ENCODE measurements at places on chromosomes 6 and 20. TPM values are rescaled to one million over a fixed set of nuclear protein-coding genes. Genes with fewer than 3 reads are reported as not detected.

DNA sequence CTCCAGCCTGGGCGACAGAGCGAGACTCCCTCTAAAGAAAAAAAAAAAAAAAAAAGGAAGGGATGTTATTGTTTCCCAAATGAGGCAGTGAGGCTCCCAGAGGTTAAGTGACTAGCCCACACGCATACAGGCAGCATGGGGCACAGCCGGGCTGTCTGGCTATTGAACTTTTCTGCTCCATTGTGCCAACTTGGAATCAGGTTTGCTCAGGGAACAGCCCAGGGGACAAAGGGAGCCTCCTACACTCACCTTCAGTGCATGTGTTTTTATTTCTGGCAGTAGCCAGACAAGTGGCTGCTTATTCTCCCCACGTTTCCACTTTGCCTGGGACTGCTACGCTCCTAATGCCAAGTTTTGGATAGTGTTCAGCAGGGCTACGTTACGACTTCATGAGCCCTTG, 10.7 kb downstream of the ETV7 start:
- no peak for DNase-seq

DNA sequence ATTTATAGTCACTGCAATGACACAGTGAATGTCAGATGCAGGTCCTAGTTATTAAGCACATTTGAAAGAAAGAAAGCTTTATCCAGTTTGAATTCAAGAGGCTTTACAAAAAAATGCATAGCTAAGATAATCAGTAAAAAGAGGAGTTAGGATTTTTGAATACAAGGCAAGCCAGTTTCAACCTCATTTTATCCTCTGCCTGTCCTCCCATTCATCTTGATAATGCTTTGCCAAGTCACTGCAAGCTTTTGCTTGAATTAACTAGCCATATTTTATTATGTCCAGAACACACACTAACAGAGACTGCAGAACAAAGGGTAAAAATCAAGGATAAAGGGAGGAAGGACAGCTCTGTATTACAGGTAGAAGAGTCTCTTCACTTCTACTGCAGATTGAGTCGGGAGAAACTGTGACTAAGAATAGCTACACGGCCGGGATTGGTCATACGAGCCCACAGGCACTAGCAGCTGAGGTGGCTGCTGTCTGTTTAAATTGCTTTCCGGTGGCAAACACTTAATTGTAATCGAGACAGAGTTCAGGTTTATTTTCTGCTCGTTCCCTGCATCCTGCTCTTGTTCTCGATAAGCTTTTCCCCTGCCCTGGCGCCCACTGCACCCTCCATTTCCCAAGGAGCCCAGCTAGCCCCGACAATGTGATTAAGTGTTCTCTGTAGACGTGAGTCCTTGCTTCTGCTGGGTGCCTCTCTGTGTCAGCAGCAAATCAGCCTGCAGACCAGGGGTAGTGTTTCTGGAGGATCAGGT, 30.5 kb upstream of the AKAP12 start:
- peak; percentile 44 for DNase-seq

GRCh38 chr20:55456316-55456940, 548.9 kb downstream of the CBLN4 start:
- no peak for DNase-seq

- DNase-seq = peak; percentile 40
Observed at GRCh38 chr20:59455402-59456341, 148.7 kb upstream of the PHACTR3 start.

DNA sequence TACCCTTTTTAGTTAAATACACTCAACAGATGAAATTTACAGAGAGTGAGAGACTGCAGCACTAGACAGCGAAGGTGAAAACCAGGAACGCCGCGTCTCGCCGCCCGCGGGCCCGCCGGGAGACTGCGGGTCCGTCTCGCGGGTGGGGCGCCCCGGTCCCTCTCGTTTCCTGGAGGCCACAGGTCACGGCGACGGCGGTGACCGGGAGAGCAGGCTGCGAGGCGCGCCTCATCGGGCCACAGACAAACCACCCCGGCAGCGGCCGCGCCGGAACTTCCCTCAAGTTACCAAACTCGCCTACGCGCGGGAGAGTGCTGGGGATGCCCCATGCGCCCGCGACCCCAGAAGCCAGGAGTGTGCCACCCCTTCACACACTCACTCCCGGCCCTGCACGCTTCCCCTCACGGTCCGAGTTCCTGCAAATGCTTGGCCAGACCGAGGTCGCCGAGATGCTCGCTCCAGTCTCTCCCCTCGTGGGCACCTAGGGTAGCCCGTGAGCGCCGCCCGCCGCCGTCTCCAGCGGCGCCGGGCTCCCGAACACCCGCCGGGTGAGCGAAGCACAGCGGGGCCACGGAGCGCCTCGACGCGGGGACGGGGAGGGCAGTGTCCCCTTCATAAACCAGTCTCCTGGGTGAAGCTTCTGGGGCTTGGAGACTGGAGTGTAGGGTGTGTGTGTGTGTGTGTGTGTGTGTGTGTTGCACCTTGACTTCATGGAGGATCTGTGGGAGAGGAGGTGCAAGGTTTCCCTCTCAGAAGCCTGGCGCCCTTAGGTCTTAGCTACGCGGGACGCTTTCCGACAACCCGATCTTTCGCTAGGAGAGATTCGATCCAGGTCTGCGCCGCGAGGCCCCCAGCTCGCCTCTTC, 1.4 kb downstream of the BACH2 start:
- peak; percentile 50 for DNase-seq

DNA sequence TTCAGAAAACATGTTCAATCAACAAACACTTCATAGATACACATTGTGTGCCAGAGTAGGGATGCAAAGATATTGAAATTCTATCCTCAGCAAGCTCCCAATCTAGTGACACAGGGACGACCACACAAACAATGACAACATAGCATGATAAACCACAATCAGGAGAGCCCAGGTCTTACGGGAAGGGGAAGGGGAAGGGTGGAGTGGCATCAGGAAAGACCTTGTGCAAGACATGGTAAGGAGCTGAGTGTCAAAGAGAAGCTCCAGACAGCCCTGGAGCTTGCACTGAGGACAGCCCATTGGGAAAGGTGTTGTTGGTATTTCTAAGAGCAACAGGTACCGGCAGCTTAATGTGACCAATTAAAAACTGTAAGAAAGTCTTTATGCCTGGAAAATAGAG, 103.6 kb downstream of the PDE7B start:
- DNase-seq = no peak

DNA sequence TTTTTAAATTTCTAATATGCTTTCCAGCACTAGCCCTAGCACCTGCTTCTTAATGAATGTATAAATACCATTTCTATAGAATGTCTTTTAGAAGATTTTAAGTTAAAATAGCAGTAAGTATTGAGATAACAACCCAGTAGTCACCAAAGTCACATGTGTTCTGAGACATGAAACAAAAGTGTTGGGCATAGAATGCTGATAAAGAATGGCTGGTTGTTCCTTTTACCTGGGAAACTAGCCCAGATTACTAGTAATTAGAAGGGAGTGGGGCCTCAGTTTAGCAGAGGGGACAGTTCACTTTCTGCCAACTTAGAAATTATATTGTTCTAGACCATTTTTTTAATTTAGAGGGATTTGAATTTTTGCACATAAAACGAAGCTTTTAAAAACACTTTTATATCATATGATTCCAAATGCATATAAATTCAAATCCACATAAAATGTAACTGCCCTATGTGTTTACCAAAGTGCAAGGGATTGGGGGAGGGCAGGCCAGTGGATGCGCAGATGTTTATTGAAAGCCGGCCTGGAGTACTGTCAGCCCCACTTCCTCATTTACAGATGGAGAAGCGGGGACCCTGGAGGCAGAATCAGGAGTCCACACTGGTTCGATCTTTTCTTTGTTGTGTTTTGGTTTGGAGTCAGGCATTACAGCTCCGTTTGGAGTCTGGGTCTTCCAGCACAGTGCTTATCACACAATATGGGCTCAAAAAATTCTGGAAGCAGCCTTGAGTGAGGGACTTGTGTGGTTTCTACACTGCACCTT, 139.8 kb downstream of the ZDHHC14 start:
- DNase-seq = no peak

DNA sequence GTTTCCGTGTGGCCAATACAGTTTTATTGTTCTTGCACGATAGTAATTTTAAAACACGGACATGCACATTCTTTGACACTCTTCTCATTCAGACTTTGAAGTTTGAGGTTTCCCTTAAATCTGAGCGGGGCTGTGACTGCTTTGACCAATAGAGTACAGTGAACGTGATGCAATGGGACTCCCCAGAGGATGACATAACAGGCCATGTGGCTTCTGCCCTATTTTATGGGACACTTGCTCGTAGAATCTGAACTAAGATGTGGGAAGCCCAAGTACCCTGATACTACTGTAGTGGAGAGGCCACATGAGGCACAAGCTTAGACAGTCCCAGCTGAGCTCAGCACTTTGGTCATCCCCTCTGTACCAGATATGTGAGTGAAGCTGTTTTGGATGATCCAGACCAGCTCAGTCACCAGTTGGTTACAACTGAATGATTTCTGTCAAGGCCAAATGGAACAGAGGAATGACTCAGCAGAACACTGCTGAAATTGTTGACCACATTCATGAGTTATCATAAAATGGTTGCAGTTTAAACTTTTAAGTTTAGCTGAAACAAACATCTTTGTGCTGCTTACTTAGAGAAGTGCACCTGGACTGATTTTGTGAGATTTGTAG, 279.4 kb downstream of the RFPL4B start:
- DNase-seq = no peak

- no peak for DNase-seq
Observed at GRCh38 chr6:680666-681340, 12.1 kb downstream of the EXOC2 start.

DNA sequence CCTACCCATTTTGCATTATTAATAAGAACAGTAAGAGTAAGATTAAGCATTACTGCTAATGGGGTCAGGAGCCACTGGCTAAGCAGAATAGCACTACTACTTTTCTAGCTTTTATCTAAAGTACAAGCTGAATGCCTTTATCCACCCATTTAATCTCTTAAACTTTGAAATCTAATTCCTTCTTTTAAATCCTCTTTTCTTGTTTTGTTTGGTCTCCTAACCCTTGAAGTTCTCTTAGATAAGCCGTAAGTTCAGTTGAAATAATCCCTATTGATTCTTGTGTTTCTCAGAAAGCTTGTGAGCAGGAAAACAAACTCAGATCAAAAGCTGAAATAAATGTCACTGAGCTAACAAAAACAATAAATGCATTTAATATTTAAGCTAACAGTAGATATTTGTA, 380.2 kb downstream of the TBC1D32 start:
- no peak for DNase-seq

DNA sequence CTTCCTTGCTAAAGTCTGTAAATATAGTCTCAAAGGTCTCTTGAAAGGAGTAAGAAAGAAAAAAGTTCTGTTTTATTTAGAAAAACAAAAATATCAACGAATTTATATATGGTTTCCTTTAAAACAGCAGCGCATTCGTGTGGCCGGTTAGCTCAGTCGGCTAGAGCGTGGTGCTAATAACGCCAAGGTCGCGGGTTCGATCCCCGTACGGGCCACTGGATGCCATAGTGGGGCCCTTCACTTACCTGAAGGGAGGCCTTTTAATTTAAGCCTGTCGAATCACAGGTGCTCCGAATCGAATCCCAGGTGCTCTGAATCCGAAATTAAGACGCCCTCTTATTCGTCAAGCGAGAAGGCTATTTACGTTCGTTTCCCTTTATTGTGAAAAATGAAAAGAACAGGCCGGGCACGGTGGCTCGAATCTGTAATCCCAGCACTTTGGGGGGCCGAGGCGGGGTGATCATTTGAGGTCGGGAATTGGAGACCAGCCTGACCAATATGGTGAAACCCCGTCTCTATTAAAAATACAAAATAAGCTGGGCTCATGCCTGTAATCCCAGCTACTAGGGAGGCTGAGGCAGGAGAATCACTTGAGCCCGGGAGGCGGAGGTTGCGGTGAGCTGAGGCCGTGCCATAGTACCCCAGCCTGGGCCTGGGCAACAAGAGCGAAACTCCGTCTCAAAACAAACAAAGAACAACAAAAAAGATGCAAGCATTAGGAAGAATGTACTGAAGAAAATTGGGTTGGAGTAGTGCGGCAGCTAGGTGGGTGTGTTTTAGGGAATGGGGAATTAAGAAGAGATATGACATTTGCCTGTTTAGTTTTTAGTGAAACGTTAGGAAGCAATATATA, 195.8 kb upstream of the ZNF184 start:
- DNase-seq = peak; percentile 62

DNA sequence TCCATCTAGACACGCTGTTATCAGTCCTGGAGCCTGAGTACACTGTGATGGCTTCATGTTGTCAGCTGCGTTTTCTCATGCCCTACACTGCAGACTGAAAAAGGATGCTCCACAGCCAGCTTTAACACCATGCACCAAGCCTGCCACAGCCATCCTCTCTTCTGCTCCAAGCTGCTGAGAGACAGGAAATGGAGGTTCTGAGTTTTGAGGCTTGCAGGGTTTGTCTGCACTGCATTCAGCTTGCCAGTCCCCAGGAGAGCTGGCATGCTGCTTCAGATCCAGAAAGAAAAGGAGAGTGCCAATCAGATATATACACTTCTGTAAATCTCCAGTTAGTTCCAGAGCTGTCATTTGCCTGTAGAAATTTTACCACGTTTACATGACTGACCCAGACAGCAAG, 550.7 kb upstream of the FLRT3 start:
- no peak for DNase-seq

GRCh38 chr20:36405255-36405654, 99.1 kb downstream of the DLGAP4 start:
- no peak for DNase-seq

GRCh38 chr6:30213667-30213956, 406 bp upstream of the TRIM26 start:
- no peak for DNase-seq

DNA sequence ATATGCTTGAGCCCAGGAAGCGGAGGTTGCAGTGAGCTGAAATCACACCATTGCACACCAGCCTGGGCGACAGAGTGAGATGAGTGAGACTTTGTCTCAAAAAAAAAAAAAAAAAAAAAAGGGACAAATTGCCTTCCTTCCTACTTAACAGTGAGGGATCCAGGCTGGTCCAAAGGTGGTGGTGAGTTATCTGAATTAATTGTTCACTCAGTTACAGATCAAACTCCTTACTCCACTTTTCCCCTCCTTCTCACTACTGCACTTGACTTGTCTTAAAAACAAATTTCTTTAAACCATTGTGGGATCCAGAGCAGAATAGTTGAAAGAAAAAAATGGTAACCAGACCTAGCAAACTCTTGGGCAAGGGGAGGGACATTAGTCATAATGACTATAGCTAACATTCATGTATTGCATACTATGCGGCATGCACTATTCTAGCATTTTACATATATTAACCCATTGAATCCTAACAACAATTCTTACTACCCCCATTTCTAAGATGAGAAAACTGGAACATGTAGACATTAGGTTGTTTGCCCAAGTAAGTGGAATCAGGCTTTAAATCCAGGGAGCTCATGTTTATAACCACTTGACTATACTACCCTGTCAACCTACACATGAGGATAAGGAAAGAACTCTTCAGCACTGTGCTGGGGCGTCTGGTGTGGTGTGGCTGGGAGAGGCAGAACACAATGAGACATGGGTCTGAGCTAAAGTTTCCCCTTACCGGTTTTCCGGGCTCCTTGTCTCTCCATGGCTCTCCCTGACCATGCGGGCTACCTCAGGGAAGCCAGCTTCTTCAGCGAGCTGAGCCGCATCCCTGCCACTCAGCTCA, 1.5 kb downstream of the GPANK1 start:
- no peak for DNase-seq

- peak; percentile 20 for DNase-seq
Observed at GRCh38 chr20:61437280-61438206, 185.5 kb downstream of the CDH4 start.

Gene SLC17A1
- total RNA-seq = not detected

Gene BNIP5
- total RNA-seq = not detected

Gene HCK
- not detected for total RNA-seq

Gene SPATS1
- not detected for total RNA-seq

Gene TRERF1
- 0.17 TPM for total RNA-seq

Gene RAD21L1
- not detected for total RNA-seq

Gene CITED2
- total RNA-seq = 28.8 TPM

Gene BPIFB4
- total RNA-seq = not detected

Gene SOX18
- total RNA-seq = 123 TPM

Gene FAM162B
- 4.3 TPM for total RNA-seq

Gene C6orf163
- total RNA-seq = 1.0 TPM

Measured in dermis blood vessel endothelial cell (primary cell).